ENCODE measurements at places on chromosomes 3 and 15.

GRCh38 chr3:58563386-58564035, 13.7 kb downstream of the FAM107A start:
- peak; percentile 26 for DNase-seq

DNA sequence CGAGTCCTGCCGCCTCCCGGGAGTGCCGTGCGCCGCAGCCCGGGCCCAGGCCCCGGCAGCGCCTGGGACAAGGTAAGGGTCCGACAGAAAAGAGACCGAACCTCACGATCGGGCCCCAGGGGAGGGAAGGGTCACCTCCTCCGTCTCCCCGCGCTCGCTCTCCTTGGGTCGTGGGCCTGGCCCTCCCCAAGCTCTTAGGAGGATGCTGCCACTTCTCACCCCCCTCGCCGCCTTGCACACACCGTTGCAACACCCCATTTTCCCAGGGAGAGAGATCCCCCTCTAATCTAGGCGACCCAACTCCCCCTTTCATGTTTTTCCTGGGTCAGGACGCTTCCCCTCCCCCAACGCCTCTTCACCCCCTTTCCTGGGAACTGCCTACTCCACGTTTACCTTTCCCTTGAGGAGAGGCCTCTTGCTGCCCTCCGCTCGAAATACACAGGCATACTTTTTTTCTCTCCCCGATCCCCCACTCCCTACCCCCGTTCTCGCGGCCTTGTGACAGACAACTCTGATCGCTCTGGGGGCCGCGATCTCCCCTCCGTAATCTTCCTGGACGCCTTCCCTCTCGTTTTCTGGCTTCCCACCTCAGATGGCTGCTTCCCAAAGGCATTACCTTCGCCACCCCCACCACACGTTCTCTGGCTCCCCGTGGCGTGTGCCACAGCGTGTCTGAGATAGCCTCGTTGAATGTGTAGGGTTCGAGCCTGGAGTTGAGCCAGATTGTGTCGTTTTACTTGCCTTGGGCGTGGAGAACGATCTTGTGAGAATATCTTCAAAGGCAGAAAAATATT, 688 bp downstream of the SETD5 start:
- peak; percentile 47 for DNase-seq

DNA sequence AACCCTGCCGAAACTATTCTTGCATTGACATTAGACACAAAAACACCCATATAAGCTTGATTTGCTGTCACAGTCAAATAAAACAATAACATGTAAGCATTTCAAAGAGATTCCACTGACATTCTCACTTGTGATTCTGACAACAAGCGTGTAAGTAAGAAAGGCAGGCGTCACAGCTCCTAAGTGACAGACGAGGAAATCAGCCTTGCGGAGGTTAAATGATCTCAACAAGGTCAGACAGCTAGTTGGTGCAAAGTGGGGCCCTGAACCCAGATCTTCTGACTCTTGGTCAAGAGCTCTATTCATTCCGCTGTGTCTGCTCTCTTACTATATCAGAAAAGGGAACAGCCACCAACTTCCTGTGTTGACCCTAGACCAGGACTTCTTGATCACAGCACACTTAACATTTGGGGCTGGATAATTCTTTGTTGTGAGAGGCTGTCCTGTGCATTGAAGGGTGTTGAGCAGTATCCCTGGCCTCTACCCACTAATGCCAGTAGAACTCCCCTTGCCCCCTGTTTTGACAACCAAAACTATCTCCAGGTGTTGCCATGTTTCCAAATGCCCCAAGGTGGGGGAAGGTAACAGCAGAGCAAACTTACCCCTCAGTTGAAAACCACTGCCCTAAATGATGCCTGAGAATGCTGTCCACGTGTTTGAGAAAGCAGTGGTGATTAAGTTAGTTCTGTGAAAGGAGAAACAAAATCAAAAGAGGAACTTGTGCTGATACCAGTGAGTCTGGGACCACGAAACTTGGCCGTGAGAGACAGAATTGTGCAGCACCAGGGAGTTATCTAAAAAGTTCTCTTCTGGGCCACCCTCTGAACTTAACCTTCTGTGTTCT, 86.1 kb downstream of the LIPC start:
- no peak for DNase-seq

DNA sequence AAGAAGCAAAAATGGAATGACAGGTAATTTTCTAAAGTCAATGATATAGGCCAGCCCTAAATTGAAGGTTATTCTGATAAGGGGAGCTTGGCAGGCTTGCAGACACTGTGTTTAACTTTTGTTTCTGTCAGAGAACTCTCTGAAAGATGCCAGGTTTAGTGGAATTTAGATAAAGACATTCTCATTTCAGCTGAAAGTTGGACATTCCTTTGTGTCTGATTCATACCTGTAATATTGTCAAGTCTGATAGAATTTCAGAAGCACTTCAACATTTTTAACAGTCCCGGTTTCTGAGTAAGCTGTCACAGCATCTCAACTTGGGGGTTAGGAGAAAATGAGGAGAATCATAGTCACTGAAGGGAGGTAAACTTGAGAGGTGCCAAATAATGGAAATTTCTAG, 84.0 kb downstream of the DIPK2A start:
- no peak for DNase-seq

- no peak for DNase-seq
Observed at GRCh38 chr3:136929977-136930670, 27.7 kb upstream of the IL20RB start.

DNA sequence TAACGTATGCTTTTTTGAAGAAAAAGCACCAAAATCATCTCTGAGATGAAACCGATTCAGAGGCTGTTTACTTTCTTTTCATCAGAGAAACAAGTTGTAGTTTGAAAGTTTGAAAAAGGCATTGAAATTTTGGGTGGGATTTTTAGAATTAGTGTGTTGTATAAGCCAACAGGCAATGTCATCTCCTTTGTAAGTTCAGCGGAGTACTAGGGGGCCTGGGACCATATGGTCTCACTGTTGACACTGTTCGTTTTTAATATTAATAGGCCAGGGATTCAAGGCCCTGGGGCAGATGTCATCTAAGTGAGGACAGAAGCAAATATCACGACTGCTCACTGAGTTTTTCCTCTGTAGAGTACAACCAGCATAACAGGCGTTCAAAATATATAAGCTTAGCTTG, 256.2 kb upstream of the RARB start:
- DNase-seq, result no peak

- no peak for DNase-seq
Observed at GRCh38 chr3:50411229-50411628, 51.9 kb upstream of the TMEM115 start.

DNA sequence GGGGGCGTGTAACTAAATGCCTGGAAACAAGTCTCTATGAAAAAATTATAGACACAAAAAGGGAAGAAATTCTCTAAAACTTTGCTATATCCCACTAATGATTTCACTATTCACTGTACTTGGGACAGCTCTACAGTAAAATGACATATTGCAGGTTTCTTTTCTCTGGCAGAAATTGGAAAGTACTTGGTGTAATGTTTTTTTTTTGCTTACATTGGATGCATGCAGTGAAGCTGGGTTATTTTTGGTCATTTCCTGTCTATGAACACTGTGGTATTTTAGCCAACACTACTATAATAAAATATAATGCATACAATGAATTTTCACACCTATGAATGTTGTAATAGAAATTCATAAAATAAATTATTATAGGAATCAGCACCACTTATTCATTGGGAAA, 109.7 kb downstream of the LRRC49 start:
- DNase-seq, result no peak

DNA sequence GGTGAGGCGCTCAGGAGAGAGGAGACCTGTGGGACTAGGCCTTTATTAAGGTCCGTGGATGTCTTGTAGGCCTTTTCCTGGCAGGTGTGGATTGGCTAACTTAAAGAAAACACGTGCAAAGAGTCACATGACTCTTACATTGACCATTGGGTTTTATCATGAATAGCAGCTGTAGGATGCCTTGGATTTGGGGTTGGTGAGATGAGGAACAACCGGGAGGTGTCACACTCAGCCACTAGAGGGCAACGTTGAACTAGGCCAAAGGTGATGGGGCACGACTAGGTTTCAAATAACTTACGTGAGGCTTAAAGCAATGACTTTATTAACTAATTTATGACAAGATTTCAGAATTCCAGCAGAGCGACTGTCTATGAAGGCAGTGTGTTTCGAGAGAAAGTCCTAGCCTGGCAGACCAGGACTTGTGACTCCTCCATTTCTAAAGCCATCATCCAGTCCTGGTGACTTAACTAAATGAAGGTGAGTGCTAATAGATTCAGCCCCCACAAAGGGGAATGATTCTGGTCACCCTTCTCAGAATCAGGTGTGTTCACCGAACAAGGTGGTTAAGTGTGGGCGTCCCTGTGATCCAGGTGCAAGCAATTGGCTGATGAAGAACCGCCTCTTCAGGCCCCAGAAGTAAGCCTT, 345.6 kb downstream of the MCTP2 start:
- DNase-seq, result peak; percentile 10

- DNase-seq, result no peak
Observed at GRCh38 chr3:20546636-20547035, 360.6 kb upstream of the SGO1 start.

DNA sequence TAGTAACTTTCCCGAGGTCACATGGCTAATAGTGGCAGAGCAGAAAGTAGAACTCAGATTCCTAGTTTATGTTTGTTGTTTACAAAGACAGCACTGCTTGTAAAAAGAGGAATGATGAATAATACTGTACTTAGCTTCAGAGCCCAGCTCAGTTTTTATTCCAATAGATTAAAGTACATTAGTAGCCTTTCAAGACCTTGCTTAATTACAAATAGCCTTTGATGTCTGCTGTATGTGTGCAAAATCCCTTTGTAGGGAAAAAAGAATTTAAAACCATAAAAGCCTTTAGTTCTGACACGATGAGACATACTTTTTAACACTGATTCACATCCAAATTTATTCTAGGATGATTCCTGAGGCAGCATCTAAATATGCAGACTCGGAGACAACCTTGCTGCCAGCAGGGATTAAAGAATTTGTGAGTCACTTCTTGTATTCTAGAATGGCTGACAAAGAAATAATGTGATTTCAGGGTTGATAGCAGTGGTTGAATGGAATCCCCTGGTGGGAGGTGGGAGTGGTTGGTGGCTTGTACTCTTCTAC, 324.2 kb upstream of the TGFBR2 start:
- DNase-seq, result no peak

- no peak for DNase-seq
Observed at GRCh38 chr15:78365917-78366316, 25.8 kb downstream of the CRABP1 start.

DNA sequence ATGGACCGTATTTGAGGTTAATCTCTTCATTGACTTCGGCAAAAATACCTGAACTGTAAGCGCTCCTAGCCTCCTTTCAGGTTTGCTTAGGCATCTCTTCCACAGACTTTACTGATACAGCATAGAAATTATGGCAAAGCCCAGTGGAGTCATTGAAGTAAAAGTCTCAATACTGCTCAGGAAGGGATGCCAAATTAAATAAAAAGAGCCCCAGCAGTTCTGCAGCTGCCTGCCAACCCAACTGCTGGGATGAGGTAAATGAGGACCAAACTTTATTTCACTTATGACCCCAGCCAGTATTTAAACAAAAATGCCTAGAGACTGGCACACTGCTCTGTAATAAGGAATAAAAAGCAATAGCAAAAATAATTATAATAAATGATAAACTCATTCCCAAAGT, 65.4 kb downstream of the IQCH start:
- DNase-seq, result no peak

DNA sequence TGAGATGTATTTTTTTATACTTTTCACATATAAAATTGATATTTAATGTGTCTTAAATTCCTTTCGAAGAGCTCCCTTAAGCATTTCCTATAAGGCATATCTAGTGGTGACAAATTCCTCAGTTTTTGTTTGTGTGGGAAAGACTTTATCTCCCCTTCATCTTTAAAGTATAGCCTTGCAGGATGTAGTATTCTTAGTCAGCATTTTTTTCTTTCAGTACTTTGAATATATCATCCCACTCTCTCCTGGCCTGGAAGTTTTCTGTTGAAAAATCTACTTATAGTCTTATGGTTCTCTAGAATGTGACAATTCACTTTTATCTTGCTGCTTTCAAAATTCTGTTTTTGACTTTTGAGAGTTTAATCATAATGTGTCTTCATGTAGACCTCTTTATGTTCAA, 95.2 kb downstream of the EDEM1 start:
- no peak for DNase-seq

- DNase-seq, result no peak
Observed at GRCh38 chr15:77067691-77068367, 3.1 kb downstream of the TSPAN3 start.

DNA sequence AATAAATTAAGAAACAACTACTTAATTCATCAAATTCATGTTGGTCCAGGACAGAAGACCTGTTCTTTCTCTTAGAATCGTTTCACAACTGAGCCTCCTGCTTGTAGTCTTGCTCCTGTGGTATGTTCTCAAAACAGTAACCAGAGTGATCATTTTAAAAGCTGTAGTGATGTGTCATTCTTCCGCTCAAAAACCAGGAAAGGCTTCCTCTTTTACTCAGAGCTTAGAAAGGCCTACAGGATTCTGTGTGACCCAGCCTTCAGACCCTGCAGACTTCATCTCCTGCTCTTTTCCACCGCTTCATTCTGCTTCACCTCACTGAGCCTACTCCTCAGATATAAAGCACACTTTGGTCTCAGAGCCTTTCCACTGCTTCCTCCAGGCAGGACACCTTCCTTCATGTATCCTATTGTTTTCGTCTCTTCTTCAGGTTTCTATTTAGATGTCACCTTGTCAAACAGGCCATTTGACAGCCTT, 22.7 kb downstream of the ST6GAL1 start:
- no peak for DNase-seq

DNA sequence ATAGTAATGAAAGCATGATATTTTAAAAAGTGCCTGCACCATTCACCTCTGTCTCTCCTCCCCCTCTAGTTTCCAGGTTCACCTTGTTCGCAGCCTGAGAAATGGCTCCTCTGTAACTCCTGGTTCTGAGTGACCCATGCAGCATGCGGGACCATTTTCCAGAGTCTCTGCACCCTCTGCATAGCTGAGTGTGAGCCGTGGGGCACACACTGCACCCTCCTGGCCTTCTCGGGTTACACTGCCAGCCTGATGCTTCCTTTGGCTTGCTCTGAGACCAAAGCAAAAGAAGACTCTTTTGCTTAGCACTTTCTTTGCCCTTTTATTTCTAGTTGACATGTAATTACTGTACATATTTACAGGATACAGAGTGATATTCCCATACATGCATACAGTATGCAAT, 287.3 kb downstream of the GABRG3 start:
- no peak for DNase-seq

GRCh38 chr15:75680007-75680789, 32.5 kb downstream of the CSPG4 start:
- no peak for DNase-seq

DNA sequence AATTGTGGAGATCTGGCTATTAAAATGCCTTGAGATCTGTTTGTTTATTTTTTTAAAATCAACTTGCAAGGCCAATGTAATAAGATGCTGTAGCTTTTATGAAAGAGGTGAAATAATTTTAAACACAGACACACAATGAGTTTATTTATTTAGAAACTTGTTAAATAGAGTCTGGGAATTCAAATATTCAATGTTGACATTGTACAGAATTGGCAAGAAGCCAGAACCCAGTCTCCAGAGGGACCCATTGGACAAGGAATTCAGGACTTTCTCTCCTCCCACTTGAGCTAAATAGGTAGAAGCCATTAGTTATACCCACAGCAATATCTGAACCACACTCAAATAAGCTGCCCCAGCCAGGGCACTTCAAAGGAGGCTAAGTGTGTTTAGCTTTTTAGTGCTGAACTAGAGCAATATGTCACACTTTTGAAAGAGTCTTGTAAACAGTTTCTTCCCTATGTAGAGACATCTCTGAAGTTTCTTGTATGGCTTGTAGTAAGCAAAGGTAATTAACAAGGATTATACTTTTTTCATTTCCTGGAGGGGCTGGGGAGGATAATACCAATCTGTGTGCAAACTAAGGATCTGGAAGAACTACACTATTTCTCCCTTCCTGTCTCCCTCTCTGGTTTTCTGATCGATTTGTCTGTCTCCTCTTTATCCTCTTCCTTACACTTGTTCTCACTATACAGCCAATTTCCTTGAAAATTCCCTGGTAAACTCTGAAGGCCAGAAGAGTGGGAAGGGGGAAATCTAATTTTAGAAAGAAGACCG, 6.0 kb downstream of the MECOM start:
- DNase-seq, result no peak

Measured in Caki2 (cell line).